ENCODE measurements at places on chromosomes 6 and 20.

GRCh38 chr6:140153703-140154102 is 779.3 kb upstream of the CITED2 start:
- no peak for DNase-seq

DNA sequence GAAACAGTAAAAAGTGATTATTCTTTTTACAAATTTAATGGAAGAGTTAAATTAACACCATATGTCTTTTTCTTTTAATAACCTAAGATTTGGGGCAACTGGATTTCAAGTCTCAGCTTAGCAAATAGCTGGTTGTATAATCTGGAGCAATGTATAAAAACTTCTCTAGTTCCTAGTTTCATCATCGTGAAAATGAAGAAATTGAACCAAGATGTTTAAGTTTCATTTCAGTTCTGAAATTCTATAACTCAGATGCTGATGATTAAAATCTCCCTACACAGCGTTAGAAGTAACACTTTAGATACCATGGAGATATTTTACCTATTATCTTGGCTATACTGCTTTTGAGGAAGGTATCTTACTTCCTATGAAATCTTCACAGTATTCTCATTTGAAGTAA is 252.0 kb downstream of the KIF16B start:
- DNase-seq: no peak

DNA sequence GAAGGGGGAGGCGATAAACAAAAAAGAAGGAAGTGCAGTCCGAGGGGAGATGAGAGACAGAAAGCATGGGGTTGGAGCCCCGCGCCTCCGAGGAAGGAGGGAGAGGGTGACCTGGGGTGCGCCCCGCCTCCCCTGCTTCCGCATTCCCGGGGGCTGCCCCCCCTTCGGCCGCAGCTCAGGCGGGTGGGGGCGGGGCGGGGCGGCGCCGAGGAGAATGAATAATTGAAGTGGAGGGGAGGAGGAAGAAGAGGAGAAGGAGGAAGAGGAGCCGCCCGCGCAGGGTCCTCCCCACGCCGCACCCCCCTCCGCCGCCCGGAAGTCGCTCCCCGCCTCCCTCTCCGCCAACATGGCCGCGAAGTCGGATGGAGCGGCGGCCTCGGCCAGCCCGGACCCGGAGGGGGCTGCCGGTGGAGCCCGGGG is at the start of gene XKR7:
TSS of gene XKR7 (plus strand) at position 322 of the 420 bp plus-strand sequence. CDS start at position 347, 25 bp downstream.
- no peak for DNase-seq

DNA sequence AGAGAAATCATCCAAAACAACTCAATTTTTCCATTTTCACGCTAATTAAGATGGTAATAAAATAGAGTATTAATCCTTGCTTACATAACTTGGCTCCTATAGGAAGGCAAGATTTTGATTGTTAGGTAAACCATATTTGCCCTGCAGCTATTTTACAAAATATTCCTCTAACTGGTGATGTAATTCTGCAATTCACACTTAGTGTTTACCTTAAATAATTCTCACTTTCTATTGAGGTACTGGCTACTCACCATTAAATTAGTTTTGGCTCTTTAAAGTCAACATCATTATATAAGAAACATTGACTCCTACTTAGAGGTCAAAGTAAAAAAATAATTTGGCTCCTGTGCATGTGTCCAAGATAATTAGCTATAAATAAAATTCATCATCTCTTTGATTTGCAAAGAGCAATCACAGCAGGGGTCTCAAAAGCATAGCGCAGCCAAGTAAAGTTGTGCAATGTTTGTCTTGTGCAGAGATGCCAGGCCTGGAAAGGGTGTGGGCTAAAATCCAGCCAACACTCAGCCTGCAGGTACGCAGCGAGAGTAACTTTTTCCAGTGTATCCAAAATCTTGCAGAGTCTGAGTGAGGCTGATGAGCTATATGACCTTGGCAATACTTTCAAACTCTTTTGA is 501.2 kb downstream of the MMUT start:
- no peak for DNase-seq

- no peak for DNase-seq
Observed at GRCh38 chr6:72789145-72789544, 167.3 kb downstream of the KCNQ5 start.

GRCh38 chr6:150783813-150784212 is 81.7 kb upstream of the MTHFD1L start:
- DNase-seq: no peak

- no peak for DNase-seq
Observed at GRCh38 chr6:120736740-120737139, 597.5 kb downstream of the TBC1D32 start.

DNA sequence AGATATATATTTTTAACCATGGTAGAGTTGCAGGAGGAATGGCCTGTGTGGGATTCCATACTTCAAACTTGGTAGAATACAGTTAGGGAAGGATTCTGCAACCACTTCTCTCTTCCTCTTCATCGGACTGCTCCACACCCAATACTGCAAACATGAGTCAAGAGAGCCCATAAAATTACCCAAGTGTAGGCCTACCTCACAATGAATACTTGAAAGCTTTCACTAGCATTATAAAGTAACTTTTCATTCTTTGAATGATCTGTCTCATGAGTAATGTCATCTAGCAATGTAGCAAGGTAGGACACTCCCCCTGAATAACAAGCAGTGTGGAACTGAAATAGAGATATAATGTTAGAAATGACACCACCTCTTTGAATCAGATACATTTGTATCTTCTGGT is 79.4 kb downstream of the FOXC1 start:
- DNase-seq: no peak

Data from immature natural killer cell (primary cell).